ENCODE measurements at places on chromosomes 6 and 20.

DNA sequence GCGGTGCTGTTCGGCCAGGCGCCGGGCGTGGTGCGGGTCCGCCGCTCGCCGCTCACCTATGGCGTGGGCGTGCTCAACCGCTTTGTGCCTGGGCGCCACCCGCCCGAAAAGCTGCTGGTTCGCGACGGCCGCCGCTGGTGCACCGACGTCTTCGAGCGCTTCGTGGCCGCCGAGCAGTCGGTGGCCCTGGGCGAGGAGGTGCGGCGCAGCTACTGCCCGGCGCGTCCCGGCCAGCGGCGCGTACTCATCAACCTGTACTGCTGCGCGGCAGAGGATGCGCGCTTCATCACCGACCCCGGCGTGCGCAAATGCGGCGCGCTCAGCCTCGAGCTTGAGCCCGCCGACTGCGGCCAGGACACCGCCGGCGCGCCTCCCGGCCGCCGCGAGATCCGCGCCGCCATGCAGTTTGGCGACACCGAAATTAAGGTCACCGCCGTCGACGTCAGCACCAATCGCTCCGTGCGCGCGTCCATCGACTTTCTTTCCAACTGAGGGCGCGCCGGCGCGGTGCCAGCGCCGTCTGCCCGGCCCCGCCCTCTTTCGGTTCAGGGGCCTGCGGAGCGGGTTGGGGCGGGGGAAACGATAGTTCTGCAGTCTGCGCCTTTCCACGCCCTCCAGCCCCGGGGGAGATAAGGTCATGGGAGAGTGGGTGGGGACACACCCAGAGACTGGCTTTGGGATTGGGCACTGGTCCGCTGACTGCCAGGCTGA, 15.7 kb downstream of the ADISSP start:
- no peak for DNase-seq

GRCh38 chr6:81940451-81940985, 188.0 kb upstream of the TENT5A start:
- DNase-seq: no peak

DNA sequence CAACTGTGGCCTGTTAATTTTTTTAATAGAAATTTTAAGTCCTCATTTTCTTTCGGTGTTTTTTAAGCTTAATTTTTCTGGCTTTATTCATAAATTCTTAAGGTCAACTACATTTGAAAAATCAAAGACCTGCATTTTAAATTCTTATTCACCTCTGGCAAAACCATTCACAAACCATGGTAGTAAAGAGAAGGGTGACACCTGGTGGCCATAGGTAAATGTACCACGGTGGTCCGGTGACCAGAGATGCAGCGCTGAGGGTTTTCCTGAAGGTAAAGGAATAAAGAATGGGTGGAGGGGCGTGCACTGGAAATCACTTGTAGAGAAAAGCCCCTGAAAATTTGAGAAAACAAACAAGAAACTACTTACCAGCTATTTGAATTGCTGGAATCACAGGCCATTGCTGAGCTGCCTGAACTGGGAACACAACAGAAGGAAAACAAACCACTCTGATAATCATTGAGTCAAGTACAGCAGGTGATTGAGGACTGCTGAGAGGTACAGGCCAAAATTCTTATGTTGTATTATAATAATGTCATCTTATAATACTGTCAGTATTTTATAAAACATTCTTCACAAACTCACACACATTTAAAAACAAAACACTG, 10.1 kb downstream of the HFE start:
- peak; percentile 34 for DNase-seq

DNA sequence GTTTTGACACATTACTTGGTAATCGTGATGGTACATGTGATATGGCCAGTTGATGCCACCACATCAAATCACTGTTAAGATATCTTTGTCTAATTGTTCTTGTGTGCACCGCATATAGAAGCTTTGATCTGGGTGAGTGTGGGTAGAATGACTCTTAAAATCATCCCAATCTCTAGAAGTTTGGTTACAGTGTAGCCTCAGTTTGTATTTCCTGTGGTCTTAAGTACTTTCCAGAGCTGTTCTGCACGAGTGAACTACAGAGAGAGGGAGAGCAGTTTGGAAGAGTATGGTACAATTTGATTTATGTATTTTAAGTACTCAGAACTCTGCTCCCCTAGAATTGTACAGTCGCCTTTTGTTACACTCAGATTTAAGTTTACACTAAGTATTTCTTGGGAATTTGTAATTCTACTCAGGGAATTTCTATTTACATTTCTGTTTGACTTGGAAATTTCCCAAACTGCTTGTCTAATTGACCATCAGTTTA, 37.5 kb downstream of the SNX9 start:
- DNase-seq: no peak

DNA sequence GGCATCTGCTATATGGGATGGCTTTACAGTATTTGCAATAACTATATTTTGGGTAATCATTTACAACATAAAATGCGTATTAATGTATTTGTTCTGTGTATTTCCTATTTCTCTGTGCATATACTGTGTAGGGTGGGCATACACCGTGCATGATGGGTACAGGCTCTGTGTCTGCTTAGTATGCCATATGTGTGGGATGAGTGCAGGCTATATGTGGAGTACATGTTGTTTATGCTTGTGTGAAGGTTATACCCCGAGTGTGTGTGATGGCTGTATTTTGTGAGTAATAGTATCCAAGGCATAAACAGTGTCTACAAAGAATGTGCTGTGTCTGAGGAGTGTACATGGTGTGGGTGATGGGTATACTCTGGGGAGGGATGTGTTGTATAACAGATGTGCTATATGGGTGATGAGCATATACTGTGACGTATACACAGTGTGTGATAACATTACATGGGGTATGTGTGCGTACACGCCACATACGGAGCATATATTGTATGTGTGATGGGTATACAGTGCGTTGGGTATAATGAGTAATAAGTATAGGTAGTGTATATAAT, 52.7 kb downstream of the CPXM1 start:
- DNase-seq: no peak

- DNase-seq: no peak
Measured at GRCh38 chr6:108727966-108728730, 120.1 kb upstream of the ARMC2 start.

GRCh38 chr20:48326868-48327267, 500.9 kb downstream of the PREX1 start:
- DNase-seq: no peak

Measured in NCI-H187 treated with DMSO at 0.1 percent for 48 hours (cell line).